Renal cortical epithelial cell (primary cell): ENCODE measurements at places on chromosomes 3 and 15.

GRCh38 chr15:34994925-34995324, 6.8 kb upstream of the ZNF770 start:
- DNase-seq: no peak

DNA sequence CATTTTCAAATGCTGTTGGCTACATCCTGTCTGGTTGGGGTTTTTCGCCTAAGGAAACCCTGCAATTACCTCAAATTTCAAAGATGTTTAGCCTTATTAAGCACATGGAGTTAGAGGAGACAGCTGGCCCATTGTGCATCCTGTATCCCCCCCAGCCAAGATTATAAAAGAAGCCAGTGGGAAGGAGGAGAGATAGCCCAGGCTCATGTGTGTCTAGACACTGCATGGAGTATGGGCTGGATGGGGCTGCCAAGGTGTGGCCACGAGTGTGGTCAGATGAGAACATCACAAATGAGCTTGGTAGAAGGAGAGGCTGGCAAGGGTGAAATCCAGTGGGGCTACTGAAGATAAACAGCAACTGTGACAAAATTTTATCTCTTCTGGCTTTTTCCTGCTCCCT, 270.0 kb upstream of the TBC1D5 start:
- no peak for DNase-seq

GRCh38 chr3:100517276-100517675, 24.9 kb downstream of the TMEM45A start:
- DNase-seq: no peak

DNA sequence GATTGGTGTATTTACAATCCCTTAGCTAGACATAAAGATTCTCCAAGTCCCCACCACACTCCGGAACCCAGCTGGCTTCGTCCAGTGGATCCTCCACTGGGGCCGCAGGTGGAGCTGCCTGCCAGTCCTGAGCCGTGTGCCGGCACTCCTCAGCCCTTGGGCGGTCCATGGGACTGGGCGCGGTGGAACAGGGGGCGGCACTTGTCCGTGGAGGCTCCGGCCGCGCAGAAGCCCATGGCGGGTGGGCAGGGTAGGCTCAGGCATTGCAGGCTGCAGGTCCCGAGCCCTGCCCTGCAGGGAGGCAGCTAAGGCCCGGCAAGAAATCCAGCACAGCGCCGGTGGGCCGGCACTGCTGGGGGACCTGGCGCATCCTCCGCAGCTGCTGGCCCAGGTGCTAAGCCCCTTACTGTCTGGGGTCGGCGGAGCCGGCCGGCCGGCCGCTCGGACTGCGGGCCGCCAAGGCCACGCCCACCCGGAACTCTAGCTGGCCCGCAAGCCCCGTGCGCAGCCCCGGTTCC, 3.5 kb upstream of the RNU5B-1 start:
- no peak for DNase-seq

GRCh38 chr3:9100513-9100894, 137.2 kb upstream of the RAD18 start:
- no peak for DNase-seq
